ENCODE measurements at places on chromosomes 5 and 9.

- DNase-seq: peak; percentile 60
Observed at GRCh38 chr9:121773954-121774714, 122.7 kb downstream of the DAB2IP start.

- no peak for DNase-seq
Observed at GRCh38 chr5:139746691-139747582, 48.7 kb upstream of the PSD2 start.

- no peak for DNase-seq
Observed at GRCh38 chr9:83188277-83188676, 125.3 kb upstream of the RASEF start.

GRCh38 chr9:135669616-135670285 is 6.6 kb downstream of the LCN9 start:
- no peak for DNase-seq

- DNase-seq: no peak
Observed at GRCh38 chr9:134686896-134687295, 45.3 kb downstream of the COL5A1 start.

DNA sequence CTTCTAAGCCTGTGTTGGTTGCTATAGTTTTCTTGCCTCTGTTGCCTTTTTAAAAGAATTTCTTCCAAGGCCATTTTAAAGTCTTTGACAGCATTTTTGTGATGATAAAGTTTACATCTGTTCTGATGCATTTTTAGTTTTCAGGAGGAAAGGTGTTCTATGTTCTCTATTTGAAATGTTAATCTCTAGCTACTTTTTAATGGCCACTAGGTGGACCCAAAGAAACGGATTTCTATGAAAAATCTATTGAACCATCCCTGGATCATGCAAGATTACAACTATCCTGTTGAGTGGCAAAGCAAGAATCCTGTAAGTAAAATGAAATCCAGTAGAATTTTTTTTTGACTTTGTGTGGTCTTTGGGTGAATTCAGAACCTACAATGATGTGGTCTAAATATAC is 60.2 kb downstream of the MELK start:
- DNase-seq: no peak

DNA sequence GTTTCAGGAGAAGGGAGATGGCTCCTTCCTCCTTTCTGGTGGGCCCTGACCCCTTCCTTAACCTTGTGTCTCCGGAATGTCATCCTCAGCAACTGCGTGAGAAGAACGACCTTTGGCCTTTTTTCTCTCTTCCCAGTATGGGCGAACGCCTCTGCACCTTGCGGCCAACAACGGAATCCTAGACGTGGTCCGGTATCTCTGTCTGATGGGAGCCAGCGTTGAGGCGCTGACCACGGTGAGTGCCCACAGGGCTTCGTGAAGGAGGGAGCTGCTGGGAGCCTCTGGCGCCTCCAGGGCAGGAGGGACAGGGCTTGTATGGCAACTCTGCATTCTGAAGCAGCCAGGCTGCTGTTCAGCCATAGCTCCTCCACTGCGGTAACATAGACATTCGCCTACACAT is 68.0 kb upstream of the CTSL start:
- DNase-seq: no peak

DNA sequence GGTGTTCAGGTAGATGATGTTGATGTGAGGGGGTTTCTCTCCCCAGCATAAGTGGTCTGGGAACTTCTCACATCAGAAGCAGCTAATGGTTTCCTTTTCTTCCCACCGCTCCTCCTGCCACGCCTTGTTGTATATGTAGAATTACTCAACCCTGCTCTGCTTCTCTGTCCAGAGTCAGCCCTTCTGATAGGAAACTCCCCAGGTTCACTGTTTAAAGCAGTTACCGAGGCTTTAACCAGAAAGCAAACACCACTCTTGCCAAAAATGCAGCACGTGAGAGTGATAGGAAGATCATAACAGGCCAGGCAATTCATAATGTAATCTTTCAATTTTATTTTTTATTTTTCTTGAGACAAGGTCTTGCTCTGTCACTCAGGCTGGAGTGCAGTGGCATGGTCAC is 10.5 kb upstream of the TMEM252 start:
- no peak for DNase-seq

DNA sequence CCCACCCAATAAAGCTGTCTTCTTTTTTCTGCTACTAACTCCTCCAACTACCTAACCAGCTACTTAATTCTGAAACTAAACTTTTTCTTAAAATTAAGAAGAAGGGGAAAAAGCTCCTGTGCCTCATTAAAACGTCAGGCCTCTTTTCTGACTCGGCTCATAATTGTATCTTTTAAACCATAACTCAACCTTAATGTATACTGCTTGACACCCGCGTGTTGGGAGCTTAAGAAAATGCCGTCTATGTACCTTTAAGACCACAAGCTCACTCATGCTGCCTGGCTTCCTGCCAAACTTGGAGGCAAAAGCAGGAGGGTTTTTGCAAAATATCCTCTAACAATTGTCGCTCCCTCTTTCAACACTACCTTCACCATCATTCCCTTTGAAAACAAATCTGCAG is 5.0 kb downstream of the EBF1 start:
- DNase-seq: peak; percentile 81

- no peak for DNase-seq
Observed at GRCh38 chr5:178797101-178797521, 62.6 kb upstream of the ZNF354B start.

GRCh38 chr5:113875096-113875495 is 361.6 kb downstream of the YTHDC2 start:
- DNase-seq: no peak

- DNase-seq: no peak
Observed at GRCh38 chr9:99859243-99859980, 37.7 kb downstream of the NR4A3 start.

DNA sequence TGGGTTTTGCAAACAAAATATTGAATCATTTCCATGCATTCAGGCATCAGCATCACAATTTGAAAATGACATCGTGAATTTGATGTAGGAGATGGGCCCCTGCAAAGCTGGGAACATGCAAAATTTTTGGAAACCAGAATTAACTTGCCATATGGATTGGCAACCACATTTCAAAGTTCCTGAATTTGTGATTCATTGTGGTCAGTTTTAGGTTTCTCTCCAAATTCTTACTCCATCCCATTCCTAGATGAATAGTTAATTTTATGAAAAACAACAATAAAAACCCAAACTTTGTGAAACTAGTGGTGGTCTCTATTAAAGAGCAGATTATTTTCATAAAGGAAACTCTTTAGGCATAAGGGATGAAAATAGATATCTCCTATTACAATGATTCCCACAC is 107.8 kb upstream of the SLIT3 start:
- no peak for DNase-seq

GRCh38 chr5:1132570-1132969 is 20.7 kb upstream of the SLC12A7 start:
- DNase-seq: no peak

DNA sequence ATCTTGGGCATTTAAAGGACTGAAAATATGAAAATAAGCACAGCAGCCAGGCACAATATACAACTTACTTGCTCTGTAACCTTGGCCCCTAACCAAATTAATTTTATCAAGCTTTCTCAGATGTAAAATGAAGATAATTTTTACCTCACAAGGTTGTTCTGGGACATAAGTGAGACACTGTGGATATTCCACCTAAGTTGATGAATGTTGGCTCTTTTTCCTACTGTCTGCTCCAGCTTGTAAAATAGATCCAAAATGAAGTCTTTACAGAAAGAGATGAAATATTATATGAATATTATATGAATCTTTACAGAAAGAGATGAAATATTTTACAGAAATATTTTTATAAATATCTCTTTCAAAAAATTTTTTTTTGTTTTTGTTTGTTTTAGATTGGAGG is 270.1 kb downstream of the DNAH5 start:
- no peak for DNase-seq

DNA sequence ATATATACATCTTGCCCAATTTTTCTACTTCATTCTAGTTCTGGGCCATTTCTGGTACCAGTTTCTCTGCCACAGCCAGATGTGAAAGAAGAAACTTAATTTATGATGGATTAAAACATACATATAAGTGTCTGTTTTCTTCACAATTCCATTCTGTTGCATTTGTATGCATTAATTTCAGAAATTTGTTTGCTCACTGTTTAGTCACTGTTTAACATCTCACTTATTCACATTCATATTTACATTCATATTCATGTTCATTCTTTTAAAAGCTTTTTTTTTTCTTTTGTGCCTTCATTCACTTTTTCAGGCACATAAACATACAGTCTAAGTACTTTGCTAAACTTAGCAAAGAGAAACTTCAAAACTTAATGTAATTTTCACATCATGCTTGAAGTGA is 684.0 kb upstream of the CDH9 start:
- DNase-seq: no peak

DNA sequence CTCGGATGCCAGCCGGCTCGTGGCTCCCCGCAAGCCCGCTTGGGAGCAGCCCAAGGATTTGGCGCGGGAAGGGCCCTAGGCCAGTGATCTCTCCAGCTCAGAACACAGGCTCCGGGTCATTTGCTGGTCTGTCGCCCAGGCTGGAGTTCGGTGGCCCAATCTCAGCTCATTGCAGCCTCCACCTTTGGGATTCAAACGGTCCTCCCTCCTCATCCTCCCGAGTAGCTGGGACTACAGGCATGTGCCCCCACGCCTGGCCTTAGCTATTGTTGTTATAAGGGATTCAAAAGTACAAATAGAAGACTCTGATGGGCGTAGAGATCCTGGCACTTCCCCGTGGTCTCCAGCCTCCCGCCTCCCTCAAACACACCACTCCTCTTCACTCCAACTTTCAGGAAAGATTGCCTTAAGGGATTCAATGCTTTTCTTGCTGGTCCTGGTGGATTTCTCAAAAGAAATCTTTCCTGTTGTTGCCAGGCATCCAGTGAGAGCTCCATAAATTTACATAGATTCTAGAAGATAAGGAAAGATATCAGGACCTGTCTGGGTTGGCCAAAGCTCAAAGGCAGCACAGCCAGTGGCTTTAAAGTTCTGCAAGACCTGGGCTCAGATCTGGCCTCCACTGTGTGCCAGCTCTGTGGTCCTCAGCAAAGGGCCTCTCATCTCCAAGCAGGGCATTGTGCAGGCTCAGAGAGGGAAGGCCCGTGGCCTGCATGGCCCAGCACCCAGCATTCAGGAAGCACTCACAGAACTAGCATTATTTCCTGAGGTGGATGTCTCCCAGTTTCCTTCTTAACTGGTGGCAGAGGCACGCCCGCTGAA is 1.0 kb downstream of the AIF1L start:
- DNase-seq: no peak

- DNase-seq: no peak
Observed at GRCh38 chr5:149719666-149720065, 10.4 kb upstream of the PPARGC1B start.

GRCh38 chr5:131634238-131634637 is 791 bp downstream of the RAPGEF6 start:
- DNase-seq: no peak

GRCh38 chr5:1181451-1182359 is 19.7 kb upstream of the SLC6A19 start:
- DNase-seq: no peak

DNA sequence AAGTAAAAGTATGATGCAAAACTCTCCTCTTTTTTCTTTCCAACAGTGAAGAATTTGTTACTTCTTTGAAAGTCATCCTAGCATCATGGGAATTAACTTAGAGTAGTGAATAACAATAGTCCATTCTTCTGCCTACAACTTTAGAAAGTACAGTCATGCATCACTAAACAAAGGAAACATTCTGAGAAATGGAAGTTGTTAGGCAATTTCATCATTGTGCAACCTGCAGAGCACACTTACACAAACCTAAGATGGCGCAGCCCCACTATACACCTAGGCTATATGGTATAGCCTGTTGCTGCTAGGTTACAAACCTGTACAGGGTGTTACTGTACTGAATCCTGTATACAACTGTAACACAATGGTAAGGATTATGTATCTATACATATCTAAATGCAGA is 1209.3 kb upstream of the C9orf72 start:
- no peak for DNase-seq

DNA sequence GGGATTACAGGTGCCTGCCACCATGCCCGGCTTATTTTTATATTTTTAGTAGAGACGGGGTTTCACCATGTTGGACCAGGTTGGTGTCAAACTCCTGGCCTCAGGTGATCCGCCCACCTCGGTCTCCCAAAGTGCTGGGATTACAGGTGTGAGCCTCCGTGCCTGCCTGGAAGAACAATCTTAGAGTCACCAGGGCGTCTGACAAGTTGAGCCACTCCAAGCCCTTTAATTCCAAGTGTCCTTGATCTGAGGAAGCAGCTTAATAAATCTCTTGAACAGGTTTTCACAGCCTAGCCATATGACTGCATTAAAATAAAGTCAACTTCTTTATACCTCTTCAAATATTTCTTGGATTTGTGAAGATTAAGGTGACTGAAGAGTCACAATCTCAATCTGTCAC is 31.5 kb downstream of the SLC44A1 start:
- DNase-seq: no peak

- no peak for DNase-seq
Observed at GRCh38 chr9:653856-654387, 187.6 kb upstream of the DMRT1 start.

DNA sequence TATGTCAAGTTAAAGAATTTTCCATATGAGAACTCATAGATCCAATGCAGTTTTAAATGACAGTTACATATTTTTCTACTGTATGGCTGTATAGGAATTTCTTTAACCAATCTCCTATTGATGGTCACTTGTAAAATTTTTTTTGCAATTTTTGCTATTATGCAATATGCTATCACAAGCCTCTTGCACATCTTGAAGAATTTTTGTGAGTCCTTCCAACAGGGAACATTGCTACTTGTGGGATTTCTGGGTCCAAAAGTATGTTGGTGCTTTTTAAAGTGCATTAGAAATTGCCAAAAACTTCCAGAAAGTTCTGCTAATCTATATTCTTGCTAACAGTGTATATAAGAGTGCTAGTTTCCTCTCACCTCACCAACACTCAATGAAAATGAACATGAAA is 65.1 kb downstream of the NPR3 start:
- no peak for DNase-seq

GRCh38 chr9:93567271-93567959 is 9.0 kb upstream of the PHF2 start:
- DNase-seq: no peak

- DNase-seq: no peak
Observed at GRCh38 chr9:22354699-22355384, 91.8 kb upstream of the DMRTA1 start.

DNA sequence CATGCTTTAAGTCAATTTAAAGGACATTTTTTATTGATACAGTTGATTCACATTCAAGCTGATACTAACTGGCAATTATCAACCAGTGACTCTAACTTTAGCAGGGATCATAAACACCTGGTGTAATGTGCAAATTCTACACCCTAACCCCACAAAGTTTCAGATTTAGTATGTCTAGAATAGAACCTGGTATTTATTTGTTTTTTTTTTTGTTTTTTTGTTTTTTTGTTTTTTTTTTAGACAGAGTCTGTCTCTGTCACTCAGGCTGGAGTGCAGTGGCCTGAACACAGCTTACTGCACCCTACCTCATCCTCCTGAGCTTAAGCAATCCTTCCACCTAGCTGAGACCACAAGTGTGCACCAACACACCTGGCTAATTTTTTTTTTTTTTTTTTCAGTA is 311.2 kb upstream of the SEMA6A start:
- DNase-seq: no peak

- DNase-seq: no peak
Observed at GRCh38 chr5:158212917-158213316, 354.0 kb upstream of the CLINT1 start.
